ENCODE measurements at places on chromosomes 12 and 14. TPM values are rescaled to one million over a fixed set of nuclear protein-coding genes. Genes with fewer than 3 reads are reported as not detected.

FAM186B gene
- 0.22 TPM for polyA plus RNA-seq

- H3K27me3 ChIP-seq = no peaks in the 10 kb centered on the region
- H3K27ac ChIP-seq = no peak overlapping the region
- H3K4me1 ChIP-seq = peaks cover 11% of the 10 kb centered on the region
- H3K4me3 ChIP-seq = no peak overlapping the region
Measured at GRCh38 chr14:92462568-92462967, 51.0 kb upstream of the RIN3 start.

DRAM1 gene
- polyA plus RNA-seq = 4.3 TPM

GLT1D1 gene
- polyA plus RNA-seq = 0.09 TPM

DNA sequence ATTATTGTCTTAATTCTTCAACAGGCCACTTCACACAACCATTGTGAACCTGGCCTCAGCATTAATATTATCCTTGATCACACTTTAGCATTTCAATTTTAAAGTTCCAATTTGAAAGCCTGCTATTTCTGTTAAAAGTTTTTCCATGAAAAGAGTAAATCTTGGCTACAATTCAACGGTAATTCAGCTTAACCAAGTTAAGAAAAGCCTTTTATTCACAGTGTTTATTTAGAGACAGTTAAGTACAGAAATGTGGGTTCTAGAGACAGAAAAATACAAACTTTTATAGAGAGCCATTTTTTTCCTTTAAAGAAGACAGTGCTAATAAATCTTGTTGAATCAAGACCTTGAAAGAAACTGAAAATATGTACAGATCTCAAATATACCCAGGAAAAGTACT is 103.9 kb downstream of the NPAS3 start:
- H3K4me3 ChIP-seq = no peak overlapping the region
- H3K4me1 ChIP-seq = no peaks in the 10 kb centered on the region
- no peaks in the 10 kb centered on the region for H3K36me3 ChIP-seq
- DNase-seq = no peak

GRCh38 chr12:50162230-50162629 is 4.9 kb downstream of the CERS5 start:
- H3K4me1 ChIP-seq = peaks cover 12% of the 10 kb centered on the region
- no peak overlapping the region for H3K27ac ChIP-seq
- no peaks in the 10 kb centered on the region for H3K36me3 ChIP-seq
- no peak for DNase-seq
- H3K4me3 ChIP-seq = no peak overlapping the region

- H3K27me3 ChIP-seq = peaks cover 38% of the 10 kb centered on the region
- DNase-seq = no peak
- H3K4me3 ChIP-seq = no peak overlapping the region
- H3K36me3 ChIP-seq = no peaks in the 10 kb centered on the region
- H3K27ac ChIP-seq = no peak overlapping the region
- H3K4me1 ChIP-seq = no peaks in the 10 kb centered on the region
Measured at GRCh38 chr14:100703386-100704220, 23.1 kb upstream of the DLK1 start.

GRCh38 chr14:23443411-23443812 is 8.0 kb upstream of the MYH7 start:
- H3K4me1 ChIP-seq = no peaks in the 10 kb centered on the region
- peak overlapping the region; percentile 40 for H3K4me3 ChIP-seq
- H3K36me3 ChIP-seq = no peaks in the 10 kb centered on the region
- peak overlapping the region; percentile 96 for H3K27ac ChIP-seq
- no peaks in the 10 kb centered on the region for H3K27me3 ChIP-seq

DNA sequence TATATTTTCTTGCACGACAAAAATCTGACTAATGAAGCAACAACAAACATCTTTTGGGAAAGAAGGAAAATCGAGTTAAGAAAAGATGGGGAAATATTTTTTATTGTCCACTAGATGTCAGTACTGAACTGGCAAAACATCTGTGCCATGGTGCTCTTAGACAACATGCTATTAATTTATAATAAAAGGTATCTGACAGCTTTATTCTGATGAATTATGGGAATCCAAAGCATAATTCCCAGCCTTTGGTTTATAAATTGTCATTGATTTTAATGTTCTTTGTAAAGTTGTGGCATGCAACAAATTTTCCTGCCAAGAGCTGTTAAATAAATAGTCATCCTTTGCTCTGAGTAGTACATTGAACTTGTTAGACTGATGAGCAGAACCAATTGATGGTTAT is 231.2 kb downstream of the ETNK1 start:
- H3K4me1 ChIP-seq = no peaks in the 10 kb centered on the region
- H3K36me3 ChIP-seq = no peaks in the 10 kb centered on the region
- H3K27me3 ChIP-seq = peaks cover 5% of the 10 kb centered on the region
- H3K27ac ChIP-seq = no peak overlapping the region
- H3K4me3 ChIP-seq = no peak overlapping the region

KRT1 gene
- not detected for polyA plus RNA-seq

GRCh38 chr12:102824218-102824835 is 92.7 kb downstream of the PAH start:
- no peaks in the 10 kb centered on the region for H3K36me3 ChIP-seq
- H3K27ac ChIP-seq = no peak overlapping the region
- no peak overlapping the region for H3K4me3 ChIP-seq

DNA sequence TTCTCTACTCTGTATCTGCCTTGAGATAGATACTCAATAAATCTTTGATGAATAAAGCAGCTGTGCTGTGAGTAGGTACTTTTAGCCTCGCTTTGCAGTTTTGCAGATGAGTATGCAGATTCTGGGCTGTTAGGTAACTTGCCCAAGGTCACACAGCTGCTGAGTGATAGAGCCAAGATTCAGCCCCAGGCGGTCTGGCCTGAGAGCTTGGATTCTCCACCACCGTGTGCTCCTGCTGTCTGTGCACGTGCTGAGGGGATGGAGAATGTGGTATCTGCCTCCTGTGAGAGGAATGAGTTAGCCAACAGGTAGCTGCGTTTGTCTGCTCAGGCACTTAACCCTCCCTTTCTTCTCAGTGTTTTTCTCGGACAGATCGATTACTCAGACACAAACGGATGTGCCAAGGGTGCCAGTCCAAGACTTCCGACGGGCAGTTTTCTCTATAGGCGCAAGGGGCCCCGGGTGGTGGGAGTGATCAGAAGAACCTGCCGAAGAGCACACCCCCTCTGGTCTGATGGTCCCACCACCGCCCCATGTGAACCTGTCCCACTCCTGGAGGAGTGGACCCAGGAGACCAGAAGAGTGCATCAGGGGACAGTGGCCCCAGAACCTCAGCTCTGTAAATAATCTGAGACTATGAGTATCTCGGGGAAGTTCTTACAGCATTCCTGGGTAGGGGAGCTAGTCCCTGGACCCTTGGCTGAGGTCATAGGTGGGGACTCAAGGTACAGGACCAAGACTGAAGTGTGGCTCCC is 6.6 kb upstream of the CSAD start:
- peaks cover 34% of the 10 kb centered on the region for H3K4me1 ChIP-seq
- no peak overlapping the region for H3K27ac ChIP-seq
- no peak for DNase-seq
- H3K36me3 ChIP-seq = peaks cover 56% of the 10 kb centered on the region

SYNDIG1L gene
- polyA plus RNA-seq = not detected

DNA sequence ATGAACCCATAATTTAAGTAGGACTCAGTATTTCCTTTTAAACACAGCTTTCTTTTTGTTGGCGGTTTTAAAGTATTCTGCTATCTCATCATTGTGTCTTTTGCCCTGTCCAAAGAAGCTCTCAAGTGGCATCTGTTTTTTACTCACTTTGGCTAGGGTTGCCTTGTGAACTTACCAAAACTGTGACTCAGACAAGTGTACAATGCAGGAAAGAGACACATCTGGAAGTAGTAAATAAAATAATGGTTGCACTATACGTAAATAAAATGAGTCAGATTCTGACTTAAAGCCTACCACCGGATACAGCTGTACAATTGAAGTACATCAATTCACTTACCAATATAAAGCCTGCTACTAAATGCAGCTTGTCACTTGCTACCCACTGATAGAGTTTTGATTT is 619.2 kb upstream of the LRFN5 start:
- H3K4me3 ChIP-seq = no peak overlapping the region
- DNase-seq = no peak
- no peaks in the 10 kb centered on the region for H3K4me1 ChIP-seq
- H3K36me3 ChIP-seq = no peaks in the 10 kb centered on the region
- H3K27ac ChIP-seq = no peak overlapping the region

JPH4 gene
- 0.22 TPM for polyA plus RNA-seq

DNA sequence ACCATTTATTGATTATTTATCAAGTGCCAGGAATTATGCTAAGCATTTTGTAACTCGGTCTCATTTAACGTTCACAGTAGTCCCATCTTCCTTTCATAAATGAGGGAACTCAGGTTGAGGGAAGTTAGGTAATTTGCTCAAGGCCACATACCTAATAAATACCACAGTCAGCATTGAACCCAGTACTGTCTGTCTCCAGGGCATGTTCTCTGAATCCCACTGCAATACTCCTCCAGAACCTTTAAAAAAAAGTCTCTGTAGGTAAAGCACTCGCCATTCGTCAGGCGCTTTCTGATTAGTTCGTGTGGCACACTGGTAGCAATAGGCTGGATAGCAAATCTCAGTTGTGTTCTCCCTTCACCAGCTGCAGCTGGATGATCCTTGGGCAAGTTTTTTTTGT is 14.3 kb downstream of the SLC17A8 start:
- H3K4me1 ChIP-seq = peaks cover 11% of the 10 kb centered on the region
- no peak for DNase-seq
- no peak overlapping the region for H3K27ac ChIP-seq
- H3K4me3 ChIP-seq = no peak overlapping the region

DNA sequence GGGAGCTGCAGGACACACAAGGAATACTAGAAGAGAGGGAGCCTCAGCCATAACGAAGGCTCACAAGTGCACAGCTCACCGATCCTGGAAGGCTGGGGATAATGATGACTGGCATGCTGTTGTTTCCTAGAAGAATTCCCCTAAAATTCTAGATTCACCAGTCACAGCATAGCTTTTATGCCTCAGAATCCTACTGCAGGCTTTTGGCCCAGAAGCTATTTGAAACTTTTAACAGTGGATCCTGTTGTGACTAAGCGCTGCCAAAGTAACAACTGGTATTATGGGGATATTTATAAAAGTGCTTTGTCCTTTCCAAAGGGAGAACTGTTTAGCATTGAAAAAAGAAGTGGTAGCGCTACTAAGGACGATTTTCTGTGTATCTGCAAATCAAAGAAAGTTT is 214.1 kb upstream of the PELI2 start:
- DNase-seq = no peak
- H3K4me1 ChIP-seq = no peaks in the 10 kb centered on the region
- no peaks in the 10 kb centered on the region for H3K36me3 ChIP-seq
- no peaks in the 10 kb centered on the region for H3K27me3 ChIP-seq
- no peak overlapping the region for H3K4me3 ChIP-seq
- no peak overlapping the region for H3K27ac ChIP-seq

SIX6 gene
- polyA plus RNA-seq = not detected

- no peak overlapping the region for H3K27ac ChIP-seq
- H3K27me3 ChIP-seq = no peaks in the 10 kb centered on the region
- DNase-seq = peak; percentile 31
- no peak overlapping the region for H3K4me3 ChIP-seq
Measured at GRCh38 chr12:93733358-93733757, 56.2 kb downstream of the CRADD start.

DNA sequence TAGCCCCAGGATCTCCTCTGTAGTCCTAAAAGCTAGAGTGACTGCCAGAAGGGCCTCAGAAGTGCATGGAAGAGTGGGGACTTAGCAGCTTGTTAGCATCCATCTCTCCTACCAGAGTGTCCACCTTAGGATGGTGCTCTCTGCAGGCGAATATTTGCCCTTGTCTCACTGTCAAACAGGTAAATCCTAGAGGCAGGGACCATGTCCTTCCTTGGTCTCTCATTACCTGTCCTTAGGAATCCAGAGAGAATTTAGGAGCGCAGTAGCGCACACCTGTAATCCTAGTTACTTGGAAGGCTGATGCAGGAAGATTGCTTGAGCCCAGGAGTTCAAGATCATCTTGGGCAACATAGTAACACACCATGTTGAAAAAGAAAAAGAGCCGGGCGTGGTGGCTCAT is 21.4 kb downstream of the AGAP2 start:
- peaks cover 4% of the 10 kb centered on the region for H3K36me3 ChIP-seq
- no peak for DNase-seq
- H3K4me1 ChIP-seq = no peaks in the 10 kb centered on the region
- no peak overlapping the region for H3K4me3 ChIP-seq
- H3K27me3 ChIP-seq = no peaks in the 10 kb centered on the region

- no peak for DNase-seq
- no peaks in the 10 kb centered on the region for H3K27me3 ChIP-seq
Measured at GRCh38 chr12:56878010-56878339, 56.2 kb downstream of the SDR9C7 start.

GLT8D2 gene
- polyA plus RNA-seq = 10.2 TPM

All from heart right ventricle (tissue), 16 donors.